NCI-H1092 (cell line): ENCODE measurements at places on chromosomes 12 and 14.
A peak's percentile ranks its signal among the peaks of the same experiment; 100 is the strongest.

GRCh38 chr14:105160776-105161175 lies 7.8 kb downstream of the JAG2 start:
- no peak for DNase-seq

- DNase-seq, result no peak
Measured at GRCh38 chr14:90624227-90624626, 192.0 kb downstream of the TTC7B start.

DNA sequence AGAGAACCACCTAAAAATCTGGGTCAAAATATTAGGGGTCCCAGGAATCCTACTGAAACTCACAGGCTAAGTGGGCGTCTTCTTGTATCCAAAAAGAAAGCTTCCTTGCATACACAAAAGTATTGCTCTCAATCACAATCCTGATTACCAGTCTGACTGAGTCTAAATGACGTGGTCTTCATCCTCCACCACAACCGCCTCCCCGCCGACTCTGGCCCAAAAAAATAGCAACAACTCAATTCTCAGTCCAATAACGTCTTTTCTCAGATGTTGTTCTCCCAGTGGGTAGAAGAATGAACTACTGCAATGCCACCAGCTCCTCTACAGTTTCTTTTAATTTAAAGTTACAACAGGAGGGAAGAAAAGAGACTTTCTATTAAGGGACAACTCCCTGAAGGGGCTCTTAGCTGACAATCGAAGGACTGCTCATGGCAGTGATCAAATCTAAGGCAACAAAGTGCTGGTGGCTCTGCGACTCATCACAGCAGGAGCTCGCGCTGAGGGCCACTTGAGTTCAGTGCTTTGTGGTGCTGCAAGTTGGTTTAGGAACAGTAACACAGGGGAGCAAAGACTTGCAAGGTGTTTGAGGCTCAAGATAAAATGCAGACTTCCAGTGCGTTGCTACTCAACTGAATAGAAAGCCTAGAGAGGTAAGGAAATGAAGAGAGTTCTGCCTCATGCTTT lies 394.1 kb downstream of the BCAT1 start:
- no peak for DNase-seq

- peak; percentile 28 for DNase-seq
Measured at GRCh38 chr14:70254476-70254961, 65.8 kb upstream of the SLC8A3 start.

- DNase-seq, result peak; percentile 48
Measured at GRCh38 chr14:94850309-94851211, 80.6 kb upstream of the GSC start.

DNA sequence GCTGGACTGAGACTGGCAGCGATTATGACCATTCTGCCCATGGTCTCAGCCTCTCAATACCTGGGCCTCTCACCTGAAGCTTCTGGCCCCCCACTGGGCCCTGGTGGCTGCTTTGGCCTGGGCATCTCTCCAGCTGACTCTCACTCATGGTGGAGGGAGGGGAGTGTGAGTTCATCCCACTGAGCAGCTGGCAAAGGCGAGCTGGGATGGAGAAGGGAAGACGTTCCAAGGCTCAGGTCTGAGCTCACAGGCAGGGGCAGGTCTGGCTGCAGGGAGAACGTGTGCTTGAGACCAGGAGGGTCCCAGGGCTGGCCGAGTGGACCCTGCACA lies 103.5 kb downstream of the TMEM121 start:
- DNase-seq, result no peak

DNA sequence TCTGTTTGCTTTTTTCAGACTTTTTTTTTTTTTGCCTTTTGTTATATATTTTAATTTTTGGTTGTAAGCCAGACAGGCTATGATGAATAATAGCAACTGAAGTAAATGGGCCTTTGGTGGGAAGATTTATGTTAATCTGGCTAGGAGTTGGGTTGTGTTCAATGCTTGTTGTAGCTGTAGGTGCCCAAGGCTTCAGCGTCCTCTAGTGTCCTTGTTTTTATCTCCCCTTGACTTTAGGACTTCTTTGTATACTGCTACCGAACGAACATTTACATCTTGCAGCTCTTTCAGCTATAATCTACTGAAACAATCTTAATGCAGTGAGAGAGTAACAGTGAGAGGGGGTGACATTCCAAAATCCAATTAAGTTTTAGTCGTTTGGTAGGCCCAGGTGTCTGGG lies 848.4 kb upstream of the FBXO33 start:
- DNase-seq, result no peak

DNA sequence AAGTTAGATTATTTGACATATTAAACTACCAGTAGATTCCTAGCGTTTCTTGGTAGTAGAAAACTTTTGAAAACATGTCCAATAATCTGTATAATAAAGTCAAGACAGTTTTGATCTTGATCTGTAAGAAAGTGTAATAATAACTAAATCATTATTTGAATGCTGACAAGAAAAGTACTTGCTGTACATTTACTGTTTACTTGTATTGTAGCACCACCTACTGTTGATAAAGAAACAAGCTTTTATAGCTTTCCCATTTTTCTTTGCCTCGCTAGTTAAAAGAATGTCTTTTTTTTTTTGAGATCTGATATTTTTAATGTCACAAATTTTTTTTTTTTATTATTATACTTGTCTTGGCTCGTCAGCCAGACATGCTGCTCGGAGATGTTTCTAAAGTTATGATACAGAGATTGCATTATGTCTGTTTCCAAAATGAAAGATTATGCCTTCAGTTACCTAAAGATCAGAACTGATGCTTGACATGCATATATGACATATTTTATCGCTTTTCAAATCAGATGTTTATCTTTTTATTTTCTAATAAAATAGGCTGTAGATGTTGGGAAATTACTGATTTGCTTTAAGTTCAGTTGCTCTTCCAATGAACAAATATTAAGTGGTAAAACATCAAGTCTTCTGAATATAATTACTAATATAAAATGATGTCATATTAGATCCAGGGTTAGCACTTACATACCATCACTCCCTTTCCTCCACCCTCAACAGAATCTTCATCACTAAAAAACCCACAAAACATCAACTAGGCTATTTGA lies 140.5 kb downstream of the AKAP6 start:
- peak; percentile 25 for DNase-seq

- DNase-seq, result no peak
Measured at GRCh38 chr12:1184402-1184801, 193.4 kb downstream of the ERC1 start.

DNA sequence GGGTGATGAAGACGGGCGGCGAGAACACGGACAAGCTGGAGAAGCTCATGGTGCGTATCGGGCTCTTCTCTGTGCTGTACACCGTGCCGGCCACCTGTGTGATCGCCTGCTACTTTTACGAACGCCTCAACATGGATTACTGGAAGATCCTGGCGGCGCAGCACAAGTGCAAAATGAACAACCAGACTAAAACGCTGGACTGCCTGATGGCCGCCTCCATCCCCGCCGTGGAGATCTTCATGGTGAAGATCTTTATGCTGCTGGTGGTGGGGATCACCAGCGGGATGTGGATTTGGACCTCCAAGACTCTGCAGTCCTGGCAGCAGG lies 1.9 kb downstream of the FZD10 start:
- DNase-seq, result no peak

DNA sequence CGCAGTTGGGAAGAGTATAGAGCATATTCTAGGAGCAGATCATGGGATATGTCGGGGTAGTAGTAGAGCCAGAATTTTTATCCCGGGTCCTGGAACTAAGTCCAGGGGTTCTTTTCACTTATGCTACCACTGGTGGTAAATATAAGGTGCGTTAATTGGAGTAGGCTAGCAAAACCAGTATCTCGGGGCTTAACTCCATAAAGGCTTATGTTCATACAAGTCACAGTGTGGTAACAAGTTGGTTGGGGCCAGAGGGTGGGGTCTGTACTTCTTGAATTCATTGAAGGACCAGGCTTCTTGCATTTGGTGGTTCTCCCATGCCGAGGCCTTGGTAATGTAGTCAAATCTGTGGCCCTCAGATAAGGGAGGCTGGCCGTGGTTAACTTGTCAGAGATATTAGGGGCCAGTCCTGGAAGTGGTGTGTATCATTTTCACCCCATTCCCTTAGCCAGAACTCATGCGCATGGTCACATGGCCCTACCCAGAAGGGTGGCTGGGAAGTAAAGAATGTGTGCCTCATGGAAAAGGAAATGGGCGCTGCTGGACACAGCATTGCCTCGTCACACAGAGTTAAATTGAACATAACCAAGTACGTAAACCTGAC lies 1.5 kb upstream of the ZNF641 start:
- no peak for DNase-seq

- DNase-seq, result no peak
Measured at GRCh38 chr12:68813242-68813593, 5.2 kb downstream of the MDM2 start.

DNA sequence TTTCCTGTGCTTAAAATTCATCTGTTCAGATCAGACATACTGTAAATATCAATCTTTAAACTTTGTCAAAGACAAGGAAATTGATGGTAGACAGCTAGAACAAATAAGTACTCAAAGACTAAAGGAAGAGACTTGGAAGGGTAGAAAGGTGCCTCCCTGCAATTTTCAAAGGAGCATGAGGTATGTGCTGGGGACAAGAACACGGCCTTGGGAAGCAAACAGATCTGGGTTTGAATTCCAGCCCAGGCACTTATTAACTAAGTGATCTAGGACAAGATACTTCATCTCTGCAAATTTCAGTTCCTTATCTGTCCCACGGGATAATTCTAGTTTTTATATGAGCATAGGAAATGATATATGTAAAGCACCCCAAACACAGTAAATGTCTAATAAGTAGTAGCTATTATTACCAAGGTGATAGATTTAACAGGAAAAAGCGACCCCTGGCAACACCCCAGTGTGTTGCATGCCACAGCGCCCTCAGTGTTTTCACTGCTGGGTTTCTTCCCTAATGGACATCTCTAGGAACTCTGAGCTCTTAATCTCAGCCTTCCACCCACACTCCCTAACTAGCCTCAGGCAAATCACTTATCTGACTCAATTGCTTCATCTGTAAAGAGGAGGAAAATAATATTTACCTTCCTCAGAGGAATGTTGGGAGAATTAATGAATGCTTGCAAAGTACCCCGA lies 44.7 kb upstream of the BMP4 start:
- no peak for DNase-seq

- no peak for DNase-seq
Measured at GRCh38 chr14:50533806-50534205, 1.4 kb upstream of the MAP4K5 start.

DNA sequence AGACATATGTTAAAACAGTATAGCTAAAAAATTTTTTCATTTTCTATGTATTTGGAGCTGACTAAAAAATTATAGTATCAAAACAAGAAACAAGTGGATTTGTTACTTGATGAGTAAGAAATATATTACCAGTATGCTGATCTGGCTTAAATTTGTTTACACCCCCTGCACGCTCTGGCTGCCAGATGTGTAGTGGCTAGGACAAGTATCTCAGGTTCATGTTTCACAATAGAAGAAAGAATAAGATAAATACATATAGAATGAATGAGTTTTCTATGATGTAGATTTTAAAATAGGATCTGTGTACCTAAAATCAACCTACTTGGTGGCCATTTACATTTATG lies 13.1 kb downstream of the NAA30 start:
- no peak for DNase-seq

DNA sequence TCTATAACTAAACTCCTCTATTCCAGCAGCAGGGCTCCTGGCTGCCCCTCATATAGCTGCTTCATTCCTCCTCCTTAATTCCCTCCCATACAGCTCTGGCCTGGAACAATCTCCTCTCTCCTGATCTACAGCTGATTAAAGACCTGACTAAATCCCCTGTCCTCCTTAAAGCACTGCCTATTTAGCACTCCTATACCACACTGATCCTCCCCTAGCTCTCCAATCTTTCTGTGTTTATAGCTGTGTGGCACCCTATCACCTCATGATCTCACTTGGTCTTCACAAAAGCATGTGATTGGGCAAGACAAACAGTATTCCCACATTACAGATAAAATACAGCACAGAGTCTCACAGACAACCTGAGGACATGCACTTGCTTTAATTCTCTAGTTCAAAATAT lies 17.4 kb downstream of the FMNL3 start:
- DNase-seq, result no peak

DNA sequence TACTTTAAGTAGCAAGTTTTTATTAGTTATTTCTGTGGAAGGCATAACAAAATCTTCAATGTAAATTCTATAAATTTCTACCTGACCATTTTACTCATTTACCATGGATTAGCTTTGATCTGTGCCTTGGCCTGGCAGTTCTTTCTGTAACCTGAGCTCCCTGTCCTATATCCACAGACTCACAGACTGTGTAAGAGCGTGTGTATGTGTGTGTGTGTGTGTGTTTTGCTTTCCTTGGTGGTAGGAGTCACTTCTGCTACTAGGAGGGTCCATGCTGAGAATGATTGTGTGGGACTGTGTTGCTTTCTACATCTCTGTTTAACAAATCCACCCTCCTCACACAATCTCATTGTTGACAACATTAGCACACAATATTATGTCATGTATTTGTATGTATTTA lies 221.2 kb upstream of the PELI2 start:
- no peak for DNase-seq

GRCh38 chr12:95102916-95103671 lies 29.7 kb upstream of the NR2C1 start:
- DNase-seq, result peak; percentile 28

- DNase-seq, result no peak
Measured at GRCh38 chr14:67482231-67483164, 6.0 kb downstream of the TMEM229B start.

DNA sequence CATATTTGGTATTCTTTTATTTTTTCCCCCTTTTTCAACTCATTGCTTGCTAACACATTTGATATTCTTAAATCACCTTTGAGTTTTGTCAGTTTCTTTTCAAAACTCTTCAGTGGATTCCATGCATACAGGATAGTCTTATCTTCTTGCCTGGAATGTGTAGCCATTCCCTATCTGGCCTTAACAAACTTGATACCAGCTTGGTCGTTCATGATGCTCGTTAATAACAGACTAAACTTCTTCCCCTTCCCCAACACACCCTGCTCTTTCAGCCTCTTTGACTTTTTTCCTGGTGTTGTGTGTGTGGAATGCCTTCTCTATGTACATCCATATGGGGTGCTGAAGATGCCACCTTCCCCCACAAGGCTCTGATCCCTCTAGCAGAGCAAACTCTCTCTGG lies 17.7 kb upstream of the CALM1 start:
- DNase-seq, result no peak

DNA sequence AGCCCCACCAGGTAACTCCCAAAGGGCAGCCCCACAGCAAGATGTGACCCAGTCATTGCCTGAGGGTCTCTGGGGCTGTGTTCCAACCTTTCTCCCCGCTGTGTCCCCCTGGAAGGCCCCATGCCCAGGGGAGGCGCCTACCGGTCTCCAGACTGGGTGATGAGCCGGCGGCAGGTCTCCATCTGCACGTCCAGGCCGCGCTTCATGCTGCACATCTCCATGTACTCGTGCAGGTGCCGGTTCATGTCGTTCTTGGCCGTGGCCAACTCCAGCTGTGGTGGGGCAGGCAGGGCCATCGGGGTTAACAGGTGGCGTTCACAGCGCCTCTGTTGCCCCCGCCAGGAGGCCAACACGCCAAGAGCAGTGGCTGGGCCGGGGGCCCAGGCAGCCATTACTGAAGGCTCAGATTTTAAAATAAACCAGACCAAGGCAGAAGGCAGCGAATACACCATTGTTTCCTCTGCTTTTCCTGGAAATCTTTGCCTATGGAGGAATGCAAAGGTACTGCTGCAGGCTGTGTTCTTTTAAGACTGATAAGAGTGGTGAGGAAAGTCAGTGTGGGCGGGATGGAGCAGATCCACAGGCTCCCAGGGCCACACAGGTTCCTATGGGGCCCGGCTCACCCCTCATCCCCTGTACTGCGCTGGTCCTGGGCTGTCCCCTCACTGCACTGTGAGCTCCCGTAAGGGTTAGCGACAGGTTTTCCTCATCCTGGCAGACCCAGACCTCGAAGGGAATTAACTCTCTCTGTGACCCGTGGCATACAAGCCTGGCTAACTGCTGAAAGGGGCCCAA lies 7.3 kb downstream of the GAPDH start:
- no peak for DNase-seq
